Lung (tissue), 17 donors: ENCODE measurements at places on chromosomes 6 and 20.

- no peaks in the 10 kb centered on the region for H3K27me3 ChIP-seq
- no peak for DNase-seq
- no peaks in the 10 kb centered on the region for H3K36me3 ChIP-seq
Observed at GRCh38 chr6:111748231-111748647, 125.0 kb downstream of the FYN start.

DNA sequence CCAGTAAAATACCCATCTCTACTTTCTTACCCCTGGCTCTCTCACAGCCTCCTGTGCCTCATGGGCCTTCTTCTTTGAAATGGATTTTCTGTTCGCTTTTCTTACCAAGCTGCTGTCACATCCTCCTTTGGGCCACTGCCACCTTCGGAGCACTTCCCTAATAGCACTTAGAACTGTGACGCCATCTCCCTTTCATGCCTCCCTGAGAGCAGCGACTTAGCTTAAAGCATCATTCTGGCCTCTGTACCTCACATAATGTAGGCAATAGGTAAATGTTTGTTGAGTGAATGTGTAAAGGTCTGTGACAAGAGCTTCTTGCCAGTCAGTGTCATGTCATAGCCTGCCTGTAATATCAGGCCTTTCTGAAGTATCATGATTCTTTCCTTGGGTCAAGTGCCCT lies 78.8 kb downstream of the ADGRG6 start:
- no peaks in the 10 kb centered on the region for H3K27me3 ChIP-seq
- H3K27ac ChIP-seq, result no peak overlapping the region
- no peak overlapping the region for H3K4me3 ChIP-seq
- H3K36me3 ChIP-seq, result peaks cover 8% of the 10 kb centered on the region
- DNase-seq, result no peak

- H3K4me3 ChIP-seq, result no peak overlapping the region
- H3K36me3 ChIP-seq, result peaks cover 4% of the 10 kb centered on the region
- H3K4me1 ChIP-seq, result no peaks in the 10 kb centered on the region
- no peaks in the 10 kb centered on the region for H3K27me3 ChIP-seq
- no peak for DNase-seq
Observed at GRCh38 chr6:110902091-110902490, 27.5 kb downstream of the AMD1 start.

GRCh38 chr6:5053038-5053437 lies 32.1 kb upstream of the PPP1R3G start:
- H3K4me3 ChIP-seq, result no peak overlapping the region
- no peaks in the 10 kb centered on the region for H3K4me1 ChIP-seq
- H3K27ac ChIP-seq, result no peak overlapping the region

DNA sequence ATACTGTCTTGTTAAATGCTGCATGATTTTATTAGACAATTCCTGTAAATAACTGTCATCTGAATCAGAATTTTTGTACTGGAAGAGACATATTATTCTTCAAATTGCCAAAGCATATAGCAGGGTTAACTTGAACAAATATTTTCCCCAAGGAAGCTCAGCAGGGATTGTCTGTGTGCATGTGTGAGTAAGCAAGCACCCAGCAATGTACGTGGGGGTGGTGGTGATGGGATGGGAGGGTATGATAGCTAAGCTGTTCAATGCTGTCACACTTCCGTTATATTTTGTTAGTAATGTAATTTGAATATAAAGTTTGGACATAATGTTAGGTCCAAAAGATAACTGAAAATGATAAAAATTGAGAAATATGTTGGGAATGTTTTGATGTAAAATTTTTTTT lies 118.1 kb downstream of the MYB start:
- no peak overlapping the region for H3K27ac ChIP-seq
- no peaks in the 10 kb centered on the region for H3K27me3 ChIP-seq
- H3K4me3 ChIP-seq, result no peak overlapping the region
- no peaks in the 10 kb centered on the region for H3K4me1 ChIP-seq

DNA sequence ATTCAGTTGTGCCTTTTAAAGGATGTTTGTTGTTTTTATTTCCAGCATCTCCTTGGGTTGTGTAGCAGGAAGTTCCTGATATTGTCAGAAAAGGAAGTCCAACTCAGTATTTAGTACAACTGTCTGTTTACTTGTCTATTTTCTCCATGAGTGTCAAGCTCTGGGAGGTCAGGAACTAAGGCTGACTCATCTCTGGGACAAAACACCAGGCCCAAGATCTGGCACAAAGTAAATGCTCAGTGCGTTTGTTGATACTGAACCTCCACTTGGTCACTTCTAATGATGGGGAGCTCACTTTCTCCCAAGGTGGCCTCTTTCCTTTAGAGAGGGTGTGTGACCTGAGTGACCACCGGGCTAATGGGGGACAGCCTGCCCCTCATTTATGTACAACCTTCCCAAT lies 12.6 kb upstream of the PIGU start:
- H3K4me3 ChIP-seq, result no peak overlapping the region
- H3K36me3 ChIP-seq, result no peaks in the 10 kb centered on the region
- DNase-seq, result no peak
- H3K27me3 ChIP-seq, result no peaks in the 10 kb centered on the region
- H3K27ac ChIP-seq, result no peak overlapping the region
- H3K4me1 ChIP-seq, result peaks cover 1% of the 10 kb centered on the region

- DNase-seq, result no peak
- H3K27ac ChIP-seq, result no peak overlapping the region
- no peaks in the 10 kb centered on the region for H3K36me3 ChIP-seq
- no peak overlapping the region for H3K4me3 ChIP-seq
Observed at GRCh38 chr6:70706491-70707123, 38.9 kb downstream of the SMAP1 start.

DNA sequence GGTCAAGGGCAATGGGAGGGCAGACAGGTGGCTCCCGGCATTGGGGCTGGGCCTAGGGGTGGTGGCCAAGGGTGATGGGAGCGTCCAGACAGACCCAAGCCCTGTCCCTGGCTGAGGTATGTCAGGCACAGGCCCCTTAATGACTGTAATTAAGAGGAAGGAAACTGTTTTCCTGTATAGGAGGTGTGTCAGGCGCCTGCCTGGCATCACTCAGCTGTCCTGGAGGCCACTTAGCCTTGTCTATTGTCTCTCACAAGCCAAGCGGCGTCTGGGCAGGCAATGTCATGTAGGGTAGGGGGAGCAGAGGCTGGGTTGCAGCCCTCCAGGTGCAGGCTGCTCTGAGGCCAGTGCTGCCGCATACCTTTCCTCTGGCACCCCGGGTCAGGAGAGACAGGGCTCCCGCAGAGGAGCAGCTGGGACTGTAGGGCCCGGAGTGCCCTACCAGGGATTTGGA lies 3.9 kb upstream of the FAM83C start:
- H3K4me1 ChIP-seq, result no peaks in the 10 kb centered on the region
- H3K27me3 ChIP-seq, result peaks cover 2% of the 10 kb centered on the region
- H3K27ac ChIP-seq, result no peak overlapping the region
- no peaks in the 10 kb centered on the region for H3K36me3 ChIP-seq
- no peak overlapping the region for H3K4me3 ChIP-seq

- H3K36me3 ChIP-seq, result no peaks in the 10 kb centered on the region
- H3K4me1 ChIP-seq, result no peaks in the 10 kb centered on the region
- no peak overlapping the region for H3K4me3 ChIP-seq
- H3K27me3 ChIP-seq, result no peaks in the 10 kb centered on the region
Observed at GRCh38 chr20:59923514-59923913, 9.9 kb downstream of the SYCP2 start.

DNA sequence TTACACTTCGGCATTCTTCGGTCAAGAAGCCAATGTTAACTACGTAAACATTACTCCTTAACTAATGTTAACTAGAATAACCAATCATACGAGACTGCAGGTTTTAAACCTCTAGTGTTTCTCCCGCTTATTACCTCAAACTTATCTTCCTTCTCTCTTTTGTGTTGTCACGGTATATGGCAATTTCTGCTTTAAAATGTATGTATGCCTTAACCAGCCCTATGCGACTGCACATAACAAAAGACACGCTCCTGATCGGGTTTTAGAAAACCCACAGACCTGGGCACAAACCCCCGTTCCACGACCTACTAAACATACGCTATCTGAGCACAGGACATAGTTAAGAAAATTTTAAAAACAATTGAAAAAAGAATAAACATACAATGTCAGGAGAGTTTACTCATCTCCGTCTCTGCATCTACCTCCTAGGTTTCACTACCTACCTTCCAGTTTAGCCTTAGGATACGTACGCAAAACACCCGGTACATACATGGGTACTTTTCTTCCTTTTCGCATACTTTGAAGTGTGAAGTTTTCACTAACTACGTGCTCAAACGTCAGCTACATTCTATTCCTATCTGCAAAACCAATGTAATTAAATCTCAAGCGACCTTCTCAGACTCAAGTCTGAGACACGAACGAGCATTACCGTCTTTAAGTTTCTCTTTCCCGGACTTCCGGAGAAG lies 1.1 kb downstream of the CD164 start:
- peaks cover 18% of the 10 kb centered on the region for H3K4me1 ChIP-seq
- peak overlapping the region; percentile 94 for H3K4me3 ChIP-seq
- H3K27ac ChIP-seq, result peak overlapping the region; percentile 100
- no peaks in the 10 kb centered on the region for H3K27me3 ChIP-seq
- DNase-seq, result peak; percentile 60

GRCh38 chr20:19654921-19655320 lies 103.1 kb upstream of the RIN2 start:
- H3K27ac ChIP-seq, result no peak overlapping the region
- H3K4me1 ChIP-seq, result no peaks in the 10 kb centered on the region
- no peak for DNase-seq
- no peaks in the 10 kb centered on the region for H3K36me3 ChIP-seq

GRCh38 chr6:73857341-73857890 lies 161.4 kb downstream of the CD109 start:
- H3K4me1 ChIP-seq, result no peaks in the 10 kb centered on the region
- no peaks in the 10 kb centered on the region for H3K27me3 ChIP-seq
- no peak overlapping the region for H3K4me3 ChIP-seq

- no peak for DNase-seq
- H3K27ac ChIP-seq, result no peak overlapping the region
- H3K4me1 ChIP-seq, result no peaks in the 10 kb centered on the region
Observed at GRCh38 chr6:156589281-156589680, 187.9 kb upstream of the ARID1B start.

GRCh38 chr20:14599613-14600012 lies 262.2 kb upstream of the FLRT3 start:
- no peaks in the 10 kb centered on the region for H3K4me1 ChIP-seq
- no peaks in the 10 kb centered on the region for H3K36me3 ChIP-seq
- no peaks in the 10 kb centered on the region for H3K27me3 ChIP-seq
- no peak for DNase-seq

DNA sequence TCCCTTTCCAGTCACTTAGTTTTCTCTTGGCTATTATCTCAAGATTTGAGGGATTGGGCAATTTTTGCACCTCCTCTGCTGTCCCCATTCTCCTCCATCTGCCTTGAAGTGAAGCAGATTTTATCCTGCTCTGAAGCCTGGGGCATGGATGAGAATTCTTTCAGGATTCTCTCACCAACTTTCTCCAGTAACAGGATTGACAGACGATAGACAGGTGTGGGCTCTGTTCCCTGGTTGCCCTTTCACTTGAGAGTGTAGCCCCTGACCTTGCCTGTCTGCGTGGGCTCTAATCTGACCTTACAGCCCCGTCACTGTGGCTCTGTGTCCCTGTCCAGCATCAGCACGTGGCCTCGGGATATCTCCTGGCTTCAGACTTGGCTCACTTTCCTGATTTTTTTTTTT lies 27.1 kb downstream of the CDYL start:
- no peak for DNase-seq
- no peaks in the 10 kb centered on the region for H3K36me3 ChIP-seq
- H3K27me3 ChIP-seq, result no peaks in the 10 kb centered on the region
- H3K27ac ChIP-seq, result no peak overlapping the region
- no peak overlapping the region for H3K4me3 ChIP-seq

DNA sequence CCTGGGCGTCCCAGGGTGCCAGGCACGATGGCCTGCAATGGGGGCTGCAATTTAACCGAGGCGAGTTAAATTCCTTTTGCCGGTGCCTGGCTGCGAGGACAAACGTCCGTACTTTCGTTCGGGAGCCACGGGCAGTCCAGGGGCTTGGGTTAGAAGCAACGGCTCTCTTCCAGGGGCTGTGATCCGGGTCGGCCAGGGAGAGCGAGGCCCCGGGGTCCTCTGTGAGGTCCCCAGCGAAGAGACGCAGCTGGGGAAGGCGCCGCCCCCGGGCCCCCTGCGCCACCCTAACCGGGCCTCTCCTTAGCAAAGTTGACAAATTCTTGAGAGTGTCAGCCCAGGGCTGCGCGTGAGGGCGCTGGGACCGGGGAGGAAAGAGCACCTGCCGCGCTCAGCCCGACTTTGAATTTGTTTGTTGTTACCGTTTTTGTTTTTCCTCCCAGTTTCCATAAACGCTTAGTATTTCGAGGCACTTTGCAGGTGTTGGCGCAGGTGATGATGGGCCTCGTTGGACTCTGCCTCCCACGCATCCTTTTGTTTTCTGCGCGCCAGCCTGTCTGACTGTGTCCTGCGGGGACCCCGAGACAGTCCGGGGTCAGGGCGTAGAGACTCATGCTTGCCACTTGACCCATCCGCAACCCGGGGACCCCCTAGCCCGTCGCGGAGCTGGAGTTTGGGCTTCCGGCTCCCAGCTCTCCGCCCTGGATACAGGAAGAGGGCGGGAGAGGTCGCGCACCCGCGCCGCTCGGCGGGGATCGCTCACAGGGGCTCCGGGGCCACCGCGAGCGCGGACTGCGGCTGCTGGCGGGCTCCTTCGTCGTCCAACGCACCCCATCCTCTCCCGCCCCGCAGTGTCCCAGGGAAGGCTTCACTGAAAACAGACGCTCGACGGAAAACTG lies 5.8 kb downstream of the OLIG3 start:
- H3K4me1 ChIP-seq, result peaks cover 17% of the 10 kb centered on the region
- no peak for DNase-seq
- H3K4me3 ChIP-seq, result no peak overlapping the region
- peaks cover 12% of the 10 kb centered on the region for H3K27me3 ChIP-seq
- H3K36me3 ChIP-seq, result no peaks in the 10 kb centered on the region
